CD4-positive, alpha-beta T cell treated with Interleukin-17A for 1 hour (primary cell): ENCODE measurements at places on chromosomes 2 and 18.
A peak's percentile ranks its signal among the peaks of the same experiment; 100 is the strongest.

DNA sequence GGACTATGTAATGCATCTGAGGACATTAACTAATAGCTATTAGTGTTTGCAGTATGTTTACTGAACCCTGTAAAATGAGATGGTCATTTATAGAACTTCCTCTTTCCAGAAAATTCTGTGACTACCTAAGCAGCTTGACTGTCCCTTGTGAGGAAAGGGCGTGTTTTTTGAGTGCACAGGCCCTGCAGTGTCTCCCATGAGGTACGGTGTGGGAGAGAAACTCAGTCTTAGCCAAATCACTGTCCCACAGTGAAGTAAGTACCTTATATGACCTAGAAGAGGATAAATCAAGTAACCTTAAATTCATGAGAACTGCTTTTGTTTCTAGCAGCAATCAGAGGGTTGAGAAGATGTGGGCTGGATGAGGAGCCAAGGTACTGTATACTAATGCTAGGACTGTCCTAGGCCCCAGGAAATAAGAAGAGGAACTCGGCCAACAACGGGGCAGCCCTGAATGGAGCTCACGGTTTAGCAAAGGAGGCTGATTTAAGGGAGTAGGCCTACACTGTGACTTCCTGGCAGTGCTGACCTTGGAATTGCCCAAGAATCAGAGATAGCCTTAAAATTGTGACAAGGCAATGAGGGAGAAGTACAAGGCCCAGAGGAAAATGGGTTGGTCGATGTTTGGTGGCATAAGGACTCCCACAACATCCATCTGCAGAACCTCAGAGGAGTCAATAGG, 103.5 kb upstream of the CTAGE1 start:
- DNase-seq: no peak

DNA sequence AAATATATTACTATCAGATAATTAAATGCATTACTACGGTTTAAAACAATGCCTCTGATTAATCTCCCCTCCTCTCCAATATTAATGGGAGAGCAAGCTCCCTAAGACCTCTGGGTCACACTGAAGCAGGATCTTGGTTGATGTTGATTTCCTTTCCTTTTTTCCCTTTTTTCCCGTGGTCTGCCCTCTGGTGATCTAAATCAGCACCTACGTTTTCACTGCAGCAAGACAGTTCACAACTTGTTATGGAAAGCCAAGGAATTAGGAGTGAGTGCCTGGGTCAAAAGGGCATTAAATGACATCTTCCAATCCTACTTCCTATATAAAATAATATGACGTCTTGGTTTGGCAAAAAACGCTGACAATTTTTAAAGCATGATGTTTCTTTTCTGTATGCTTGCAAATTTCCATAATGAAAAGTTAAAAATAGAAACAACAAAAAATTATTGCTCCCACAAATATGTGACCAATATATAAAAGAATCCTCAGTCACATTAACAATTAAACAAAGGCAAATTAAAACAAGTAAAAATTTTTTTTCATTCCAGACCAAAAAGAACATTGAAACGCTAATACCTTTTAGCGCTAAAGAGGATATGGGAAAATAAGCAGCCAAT, 7.9 kb upstream of the CFAP36 start:
- no peak for DNase-seq

DNA sequence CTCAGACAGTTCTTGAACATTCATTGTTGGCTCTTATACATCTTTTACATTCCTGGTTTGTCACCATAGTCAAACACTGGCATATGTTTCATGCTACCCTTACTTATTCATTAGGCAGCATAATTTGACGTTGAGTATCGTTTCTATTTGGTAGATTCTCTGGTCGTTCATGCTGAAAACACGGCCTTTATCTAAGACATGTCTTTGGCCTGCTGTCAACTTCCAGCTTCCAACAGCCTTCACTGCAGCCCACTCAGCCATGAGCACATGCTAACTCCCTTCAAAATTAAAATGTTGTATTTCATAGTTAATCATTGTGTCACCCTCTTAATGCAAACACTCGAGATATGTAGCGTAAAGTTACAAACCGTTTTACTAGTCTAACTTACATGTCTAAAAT, 493.0 kb upstream of the NRP2 start:
- no peak for DNase-seq

- DNase-seq: no peak
Measured at GRCh38 chr2:102895376-102895775, 133.5 kb downstream of the TMEM182 start.

DNA sequence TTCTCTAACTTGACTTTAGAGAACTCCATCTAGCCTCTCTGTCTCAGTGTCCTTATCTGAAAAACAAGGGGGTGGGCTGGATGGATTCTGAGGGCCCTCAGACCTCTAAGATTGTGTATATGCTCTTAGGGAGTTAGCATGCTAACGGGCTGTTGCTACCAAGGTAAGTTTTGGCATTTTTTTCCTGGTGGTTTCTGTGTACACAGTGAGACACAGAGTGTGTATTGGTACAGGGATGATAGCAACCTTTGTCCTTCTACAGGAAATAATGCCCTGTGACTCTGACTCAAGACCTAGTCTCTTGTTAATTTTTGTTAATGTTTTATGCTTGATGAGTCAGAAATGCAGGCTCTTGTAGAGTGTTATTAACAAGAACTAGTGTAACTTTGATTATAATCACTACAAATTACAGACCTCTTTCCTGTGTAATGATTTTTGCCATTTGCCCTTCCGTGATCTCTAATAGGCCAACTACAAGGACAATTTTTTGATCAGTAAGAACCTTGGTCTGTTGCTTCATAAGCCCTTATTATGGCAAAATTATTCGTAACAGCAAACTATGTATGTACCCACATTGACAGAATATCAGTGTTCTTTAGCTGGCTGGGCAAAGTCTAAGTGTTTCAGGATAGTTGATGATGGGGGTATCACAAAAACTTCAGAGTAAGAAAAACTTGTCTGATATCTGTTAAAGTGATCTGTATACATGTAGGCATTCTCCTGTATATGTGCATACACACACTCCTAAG, 89.7 kb downstream of the SPTBN1 start:
- DNase-seq: no peak

- no peak for DNase-seq
Measured at GRCh38 chr2:61558160-61558559, 20.0 kb upstream of the XPO1 start.

GRCh38 chr2:241309684-241310117, 5.8 kb downstream of the HDLBP start:
- DNase-seq: peak; percentile 73

DNA sequence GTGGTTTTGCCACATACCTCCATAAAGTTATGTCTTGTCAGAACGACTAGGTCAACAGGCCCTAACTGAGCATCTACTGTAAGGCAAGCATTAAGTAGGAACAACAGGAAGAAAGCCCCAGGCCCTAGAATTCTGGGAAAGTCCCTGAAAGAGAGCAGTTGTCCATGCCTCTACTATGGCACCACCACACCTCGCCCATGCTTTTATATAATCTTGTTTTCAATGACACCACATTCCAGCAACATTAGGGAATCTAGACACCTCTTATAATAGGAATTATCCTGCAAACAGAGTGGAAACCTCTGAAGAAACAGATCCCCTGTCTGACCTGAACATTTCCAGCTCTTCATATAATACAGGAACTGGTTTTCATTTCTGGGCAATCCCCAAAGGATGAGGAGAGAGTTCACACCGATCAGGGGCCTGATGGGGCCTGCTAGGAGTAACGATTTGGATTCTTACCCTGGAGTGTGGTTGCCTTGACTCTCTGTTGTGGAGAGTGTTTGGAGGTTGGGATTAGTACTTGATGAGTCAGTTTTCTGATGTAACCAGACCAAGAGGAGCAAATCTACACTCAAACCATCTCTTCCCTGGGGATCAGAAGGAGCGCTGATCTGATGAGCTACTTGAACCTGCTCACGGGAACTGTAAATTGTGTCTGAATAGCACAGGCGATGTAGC, 31.9 kb upstream of the CEP68 start:
- DNase-seq: no peak

DNA sequence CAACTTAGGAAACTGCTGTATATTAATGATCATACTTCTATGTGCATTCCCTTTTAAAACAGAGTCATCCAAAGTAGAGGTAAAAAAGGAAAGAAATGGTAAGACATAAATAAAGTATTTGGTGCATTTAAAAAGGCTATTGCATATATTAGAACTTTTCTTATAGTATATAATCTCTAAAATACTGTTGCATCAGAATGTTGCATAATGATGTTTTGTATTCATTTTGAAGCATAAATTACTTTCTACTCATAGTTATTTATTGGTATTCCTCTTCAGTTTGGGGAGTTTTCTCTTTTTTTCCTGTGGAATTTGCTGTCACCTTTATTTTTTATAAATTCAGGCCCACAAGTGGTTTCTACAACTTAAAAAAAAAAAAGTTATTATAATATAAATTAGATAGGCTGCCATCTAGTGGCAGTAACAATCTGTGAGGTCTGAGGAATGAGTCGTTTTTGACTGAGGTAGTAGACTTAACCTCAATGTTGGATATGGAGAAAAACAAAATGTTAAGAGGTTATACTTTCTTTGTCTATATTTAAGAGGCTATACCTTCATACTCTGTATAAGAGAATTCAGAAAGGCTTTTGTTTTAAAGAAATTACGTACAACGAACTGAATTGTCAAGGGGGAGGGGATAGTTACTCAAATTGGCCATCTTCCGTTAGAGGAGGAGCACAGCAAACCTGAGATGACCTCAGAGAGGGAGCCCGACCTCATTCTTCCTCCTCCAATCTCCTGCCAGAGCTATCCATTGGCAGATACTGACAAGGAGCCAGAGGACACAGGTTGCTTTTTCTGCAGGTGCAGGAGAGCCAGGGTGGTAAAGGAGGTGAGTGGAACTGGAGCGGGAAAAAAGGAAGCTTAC, 23.8 kb downstream of the ANKAR start:
- DNase-seq: peak; percentile 73

GRCh38 chr2:237617587-237617982, 9.8 kb upstream of the LRRFIP1 start:
- DNase-seq: no peak

DNA sequence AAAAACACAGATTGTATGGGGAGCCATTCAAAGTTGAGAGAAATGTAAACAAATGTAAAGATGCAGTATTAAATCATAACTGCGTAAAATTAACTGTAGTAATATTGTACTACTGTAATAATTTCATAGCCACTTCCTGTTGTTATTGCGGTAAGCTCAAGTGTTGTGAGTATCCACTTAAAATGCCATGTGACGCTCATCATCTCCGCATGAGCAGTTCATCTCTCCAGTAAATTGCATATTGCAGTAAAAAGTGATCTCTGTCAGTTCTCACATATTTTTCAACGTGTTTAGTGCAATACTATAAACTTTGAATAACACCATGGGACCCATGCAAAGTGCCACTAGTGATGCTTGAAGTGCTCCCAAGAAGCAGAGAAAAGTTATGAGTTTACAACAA, 41.8 kb upstream of the SP3 start:
- no peak for DNase-seq

- DNase-seq: no peak
Measured at GRCh38 chr18:71998547-71999097, 545.5 kb downstream of the CBLN2 start.

- DNase-seq: no peak
Measured at GRCh38 chr2:46656640-46657039, 177.3 kb downstream of the TMEM247 start.

- no peak for DNase-seq
Measured at GRCh38 chr18:57624988-57625387, 3.4 kb upstream of the NARS1 start.

- no peak for DNase-seq
Measured at GRCh38 chr2:199111458-199111857, 346.3 kb downstream of the SATB2 start.

- DNase-seq: no peak
Measured at GRCh38 chr2:241468476-241468781, 40.0 kb downstream of the STK25 start.

- DNase-seq: no peak
Measured at GRCh38 chr2:168525716-168526446, 69.8 kb downstream of the CERS6 start.

DNA sequence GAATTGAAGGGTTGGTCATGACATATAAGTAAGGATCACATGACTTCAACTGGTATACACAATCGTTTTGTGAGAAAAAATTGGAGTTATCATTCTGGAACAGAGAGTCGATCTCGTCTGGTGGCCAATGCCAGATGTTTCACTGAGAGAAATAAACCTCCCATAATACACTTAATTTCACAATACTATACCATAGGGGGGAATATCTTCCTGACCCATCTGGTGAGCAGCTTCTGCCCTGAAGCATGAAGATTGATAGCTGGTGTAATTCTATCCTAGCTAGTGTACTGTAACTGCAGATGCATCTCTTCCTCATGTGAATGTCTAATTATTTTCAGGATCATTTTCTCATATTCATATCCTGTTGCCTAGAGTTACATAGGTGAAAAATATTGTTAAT, 15.7 kb upstream of the CDH7 start:
- no peak for DNase-seq

DNA sequence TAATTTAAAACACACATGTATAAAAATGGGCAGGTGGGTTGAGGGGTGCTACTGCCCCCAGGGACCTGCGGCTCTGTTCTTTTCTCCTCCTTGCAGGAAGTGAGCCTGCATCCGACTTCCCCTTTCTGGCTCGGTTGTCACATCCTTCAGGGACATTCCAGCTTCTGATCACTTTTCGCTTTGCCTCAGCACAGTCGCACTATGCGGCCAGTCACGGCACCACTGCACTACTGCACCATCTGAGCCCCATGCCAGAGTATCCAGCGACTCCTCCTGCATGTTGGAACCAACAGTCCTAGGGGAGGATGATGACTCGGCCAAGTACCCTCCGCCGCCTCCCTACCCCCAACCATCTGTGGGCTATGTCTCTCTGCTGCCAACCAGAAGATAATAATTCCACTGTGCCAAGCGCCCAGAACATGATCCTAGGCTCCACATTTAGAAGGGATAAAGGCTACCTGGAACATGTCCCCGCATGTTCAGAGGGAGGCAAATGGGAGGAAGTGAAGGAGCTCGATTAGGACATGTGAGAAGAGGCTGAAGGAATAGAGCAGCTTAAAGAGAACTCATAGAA, 17.6 kb downstream of the CDC42EP3 start:
- peak; percentile 47 for DNase-seq

- no peak for DNase-seq
Measured at GRCh38 chr2:85428343-85428881, 9.9 kb downstream of the SH2D6 start.

- no peak for DNase-seq
Measured at GRCh38 chr18:77087393-77088141, 45.0 kb downstream of the MBP start.

DNA sequence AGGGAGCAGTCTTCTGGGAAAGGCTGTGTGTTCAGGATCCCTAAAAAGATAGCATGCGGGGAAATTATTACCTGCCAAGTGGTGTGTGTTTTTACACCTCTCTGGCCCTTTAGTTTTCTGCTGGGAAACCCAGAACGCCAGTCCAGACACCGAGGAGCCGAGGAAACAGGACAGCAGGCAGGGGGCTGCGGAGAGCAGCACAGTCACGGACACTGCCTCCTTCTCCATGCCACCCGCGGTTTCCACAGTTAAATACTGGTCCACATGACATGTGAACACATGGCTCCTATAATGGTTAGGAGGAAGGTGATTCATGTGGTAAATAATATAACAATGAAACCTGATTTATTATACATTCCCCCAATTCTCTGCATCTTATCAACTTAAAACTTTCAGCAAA, 20.4 kb downstream of the CNOT11 start:
- no peak for DNase-seq
